ENCODE measurements at places on chromosomes 7 and 10. TPM values are rescaled to one million over a fixed set of nuclear protein-coding genes. Genes with fewer than 3 reads are reported as not detected.

The SYT15 gene
- 3.8 TPM for total RNA-seq

The MMP21 gene
- 0.59 TPM for total RNA-seq

The TRIP6 gene
- total RNA-seq, result 49.8 TPM

The ST8SIA6 gene
- total RNA-seq, result 1.3 TPM

The MYPN gene
- not detected for total RNA-seq

The LEP gene
- total RNA-seq, result 498 TPM

The HABP2 gene
- total RNA-seq, result not detected

The MMD2 gene
- not detected for total RNA-seq

The FXYD4 gene
- total RNA-seq, result not detected

The SEMA3D gene
- 7.5 TPM for total RNA-seq

The PPP1R17 gene
- total RNA-seq, result not detected

The NPSR1 gene
- total RNA-seq, result not detected

The CUZD1 gene
- 0.48 TPM for total RNA-seq

The WNT8B gene
- total RNA-seq, result not detected

The HHEX gene
- total RNA-seq, result 4.4 TPM

The ASB10 gene
- total RNA-seq, result not detected

The ATOH7 gene
- total RNA-seq, result not detected

The SFRP4 gene
- total RNA-seq, result 13.3 TPM

The TFR2 gene
- total RNA-seq, result 0.48 TPM

The CACNB2 gene
- 7.5 TPM for total RNA-seq

The SKIDA1 gene
- total RNA-seq, result 0.59 TPM

The NUDT13 gene
- total RNA-seq, result 1.9 TPM

The ATP6V0A4 gene
- not detected for total RNA-seq

The IFIT1 gene
- total RNA-seq, result 13.9 TPM

The SPOCK2 gene
- total RNA-seq, result 4.5 TPM

The BTBD16 gene
- total RNA-seq, result not detected

The DMBT1 gene
- 0.15 TPM for total RNA-seq

The PRKCQ gene
- 0.64 TPM for total RNA-seq

The APBB1IP gene
- 6.2 TPM for total RNA-seq

The MOGAT3 gene
- 2.6 TPM for total RNA-seq

The GRID1 gene
- total RNA-seq, result 8.5 TPM

The OR2A1 gene
- total RNA-seq, result 0.15 TPM

The LIPF gene
- not detected for total RNA-seq

The ZNF789 gene
- 12.3 TPM for total RNA-seq

The VAX1 gene
- total RNA-seq, result not detected

The CHRM2 gene
- not detected for total RNA-seq

The IKZF1 gene
- 21.3 TPM for total RNA-seq

The SPACDR gene
- not detected for total RNA-seq

The UCMA gene
- total RNA-seq, result not detected

The TMEM236 gene
- total RNA-seq, result 0.66 TPM

The KIAA1217 gene
- 83.6 TPM for total RNA-seq

The GDF10 gene
- 2.0 TPM for total RNA-seq
